Type B pancreatic cell (in vitro differentiated cells): ENCODE measurements at places on chromosomes 7 and 10. TPM values are rescaled to one million over a fixed set of nuclear protein-coding genes. Genes with fewer than 3 reads are reported as not detected.

GRCh38 chr10:4034907-4035598 lies 250.0 kb upstream of the KLF6 start:
- H3K4me3 ChIP-seq, result peak overlapping the region; percentile 65
- no peak for DNase-seq
- peak overlapping the region; percentile 45 for H3K27ac ChIP-seq

DNA sequence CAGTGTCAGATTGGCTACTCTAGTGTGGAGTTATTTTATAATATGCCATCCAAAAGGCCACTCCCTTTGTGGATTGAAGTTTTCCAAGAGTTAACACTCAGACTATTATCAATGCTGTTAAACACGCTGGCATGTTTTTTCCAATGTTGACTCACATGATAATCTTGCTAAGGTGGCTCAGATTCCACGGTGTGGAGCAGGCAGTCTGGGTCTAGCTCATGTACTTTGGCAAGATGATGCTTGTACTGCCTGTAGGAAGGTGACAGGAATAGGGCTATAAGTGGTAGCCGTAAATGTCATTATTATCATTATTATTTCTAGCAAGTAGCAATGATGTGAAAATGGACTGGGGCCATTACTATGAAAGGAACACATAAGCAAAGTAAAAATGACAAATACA lies 79.4 kb upstream of the TBX20 start:
- H3K27ac ChIP-seq, result no peak overlapping the region
- no peaks in the 10 kb centered on the region for H3K36me3 ChIP-seq
- H3K27me3 ChIP-seq, result no peaks in the 10 kb centered on the region

DNA sequence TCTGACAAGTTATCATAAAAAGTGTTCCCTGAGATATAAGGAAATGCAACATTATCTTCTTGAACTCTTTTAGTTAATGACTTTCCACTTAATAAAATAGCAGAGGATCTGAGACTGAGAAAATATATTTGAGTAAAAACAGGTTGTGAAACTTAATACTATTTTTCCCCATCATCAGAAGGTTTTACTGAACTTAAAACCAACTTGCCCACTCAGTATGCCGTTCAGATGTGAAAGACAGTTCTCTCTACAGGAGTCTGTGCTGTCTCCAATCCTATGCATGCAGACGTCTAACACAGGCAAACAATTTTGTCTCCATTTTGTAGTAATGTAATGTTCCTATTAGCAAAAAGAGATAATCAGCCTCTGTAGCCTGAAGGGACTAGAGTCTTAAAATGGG lies 38.2 kb upstream of the CYP2C18 start:
- no peak for DNase-seq
- H3K36me3 ChIP-seq, result no peaks in the 10 kb centered on the region
- H3K4me1 ChIP-seq, result no peaks in the 10 kb centered on the region
- no peaks in the 10 kb centered on the region for H3K27me3 ChIP-seq
- H3K4me3 ChIP-seq, result no peak overlapping the region

DNA sequence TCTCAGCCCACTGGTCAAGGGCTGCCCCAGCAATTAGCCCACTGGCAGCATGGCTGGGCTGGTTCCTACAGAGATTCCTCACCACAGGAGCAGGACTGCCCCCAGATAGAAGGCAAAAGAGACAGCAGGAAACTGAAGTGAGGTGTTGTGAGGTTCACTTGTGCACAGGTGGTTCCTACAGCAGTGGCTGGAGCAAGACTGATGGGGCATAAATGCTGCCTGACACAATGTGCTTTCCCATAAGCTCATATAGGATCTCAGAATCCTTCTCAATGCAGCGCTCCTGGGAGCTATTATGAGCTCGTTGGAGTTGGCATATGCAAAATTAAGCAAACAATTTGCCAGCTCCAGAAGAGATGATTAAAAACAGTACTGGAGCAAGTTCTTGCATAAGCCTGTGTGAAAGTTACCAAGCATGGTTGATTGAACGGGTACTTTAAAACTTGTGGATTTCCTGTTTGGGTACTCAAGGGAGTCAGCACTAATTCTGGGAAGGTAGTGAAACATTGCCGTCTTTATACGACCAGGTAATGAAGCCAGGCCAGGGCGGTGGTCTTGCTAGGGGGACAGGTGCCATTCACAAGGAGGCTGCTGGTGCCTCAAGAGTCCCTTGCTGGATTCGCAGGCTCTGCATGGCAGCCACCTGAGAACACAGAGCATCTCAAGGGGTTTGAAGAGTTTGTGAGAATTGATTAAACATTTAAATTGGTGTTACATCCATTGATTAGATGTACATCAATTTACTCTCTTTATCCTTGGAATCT lies 20.3 kb upstream of the PRKCQ start:
- H3K4me1 ChIP-seq, result no peaks in the 10 kb centered on the region
- H3K36me3 ChIP-seq, result no peaks in the 10 kb centered on the region
- H3K4me3 ChIP-seq, result no peak overlapping the region
- peaks cover 42% of the 10 kb centered on the region for H3K27me3 ChIP-seq
- DNase-seq, result no peak

- peaks cover 4% of the 10 kb centered on the region for H3K4me1 ChIP-seq
- no peak overlapping the region for H3K27ac ChIP-seq
- no peaks in the 10 kb centered on the region for H3K36me3 ChIP-seq
- H3K27me3 ChIP-seq, result no peaks in the 10 kb centered on the region
Observed at GRCh38 chr7:134184767-134185166, 57.6 kb downstream of the LRGUK start.

DNA sequence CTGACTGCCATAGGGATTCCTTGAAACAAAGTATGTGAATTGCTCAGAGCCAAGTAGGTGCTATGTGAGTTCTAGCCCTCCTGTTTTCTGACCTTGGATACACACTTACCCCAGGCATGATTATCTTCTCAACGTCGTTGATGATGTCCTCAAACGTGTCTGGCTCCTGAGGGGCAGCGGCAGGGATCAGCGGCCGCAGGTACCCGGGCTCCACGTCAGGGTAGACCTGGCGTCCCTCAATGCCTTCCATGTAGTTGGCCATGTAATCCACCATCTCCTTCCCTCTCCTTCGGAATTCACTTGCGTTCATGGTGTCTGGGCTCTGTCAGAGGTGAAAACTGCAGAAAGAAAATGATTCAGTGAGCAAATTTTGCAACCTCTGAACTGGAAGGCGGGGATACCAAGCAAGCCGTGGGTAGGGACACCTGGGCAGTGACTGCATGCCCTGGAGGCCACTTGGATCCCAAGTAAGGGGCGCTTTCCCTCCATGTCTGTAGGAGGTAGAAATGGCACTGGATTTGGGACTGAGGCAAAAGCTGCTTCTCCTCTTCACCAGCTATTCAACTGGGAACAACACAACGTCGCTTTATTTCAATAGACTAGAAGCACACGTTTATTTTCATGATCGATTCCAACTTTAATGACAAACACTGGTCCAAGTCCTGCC lies 21.3 kb downstream of the DDC start:
- H3K4me3 ChIP-seq, result no peak overlapping the region
- DNase-seq, result no peak
- H3K27ac ChIP-seq, result no peak overlapping the region

DNA sequence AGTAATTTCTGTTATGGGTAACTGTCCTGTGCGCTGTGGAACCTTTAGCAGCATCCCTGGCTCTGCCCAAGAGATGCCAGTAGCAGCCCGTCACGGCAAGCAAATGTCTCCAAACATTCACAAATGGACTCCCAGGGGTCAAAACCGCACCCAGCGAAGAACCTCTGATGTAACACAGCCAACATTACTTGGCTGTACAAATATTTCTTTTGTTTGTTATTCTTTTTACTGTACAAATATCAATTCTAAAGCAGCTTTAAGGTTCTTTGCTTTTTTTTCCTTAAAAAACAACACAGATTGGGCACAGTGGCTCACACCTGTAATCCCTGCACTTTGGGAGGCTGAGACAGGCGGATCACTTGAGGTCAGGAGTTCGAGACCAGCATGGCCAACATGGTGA lies 182.5 kb downstream of the KMT2E start:
- peaks cover 14% of the 10 kb centered on the region for H3K4me1 ChIP-seq
- H3K36me3 ChIP-seq, result peaks cover 15% of the 10 kb centered on the region
- no peak overlapping the region for H3K4me3 ChIP-seq
- DNase-seq, result no peak
- no peak overlapping the region for H3K27ac ChIP-seq
- H3K27me3 ChIP-seq, result no peaks in the 10 kb centered on the region

DNA sequence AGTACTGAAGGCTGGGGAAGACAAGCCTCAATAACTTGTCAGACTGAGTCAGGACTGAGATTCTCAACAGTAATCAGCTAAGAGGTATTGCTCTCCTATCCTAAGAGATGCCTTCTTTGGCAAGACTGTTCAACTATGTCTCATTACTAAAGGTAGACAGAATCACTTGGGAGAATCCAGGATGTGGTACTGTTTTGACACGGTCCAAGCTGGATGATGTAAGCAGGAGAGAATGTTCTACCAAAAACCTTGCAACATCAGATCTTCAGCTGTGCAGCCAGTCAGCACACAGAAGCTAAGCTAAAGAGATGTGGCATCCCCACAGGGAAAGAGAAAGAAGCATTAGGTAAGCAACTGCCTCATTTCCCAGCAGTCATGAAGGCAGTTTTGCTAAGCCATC lies 391.4 kb downstream of the NRG3 start:
- no peak for DNase-seq
- H3K27me3 ChIP-seq, result peaks cover 7% of the 10 kb centered on the region
- no peaks in the 10 kb centered on the region for H3K4me1 ChIP-seq
- H3K36me3 ChIP-seq, result no peaks in the 10 kb centered on the region
- no peak overlapping the region for H3K4me3 ChIP-seq

GRCh38 chr7:105885387-105886111 lies 9.2 kb upstream of the ATXN7L1 start:
- H3K36me3 ChIP-seq, result no peaks in the 10 kb centered on the region
- no peak for DNase-seq
- H3K27ac ChIP-seq, result no peak overlapping the region
- H3K4me1 ChIP-seq, result peaks cover 13% of the 10 kb centered on the region
- H3K27me3 ChIP-seq, result peaks cover 3% of the 10 kb centered on the region

- H3K36me3 ChIP-seq, result peaks cover 5% of the 10 kb centered on the region
- DNase-seq, result no peak
- H3K4me3 ChIP-seq, result no peak overlapping the region
- H3K27ac ChIP-seq, result no peak overlapping the region
- H3K27me3 ChIP-seq, result no peaks in the 10 kb centered on the region
- H3K4me1 ChIP-seq, result peaks cover 37% of the 10 kb centered on the region
Observed at GRCh38 chr10:124643330-124644009, 100.7 kb downstream of the FAM53B start.

DNA sequence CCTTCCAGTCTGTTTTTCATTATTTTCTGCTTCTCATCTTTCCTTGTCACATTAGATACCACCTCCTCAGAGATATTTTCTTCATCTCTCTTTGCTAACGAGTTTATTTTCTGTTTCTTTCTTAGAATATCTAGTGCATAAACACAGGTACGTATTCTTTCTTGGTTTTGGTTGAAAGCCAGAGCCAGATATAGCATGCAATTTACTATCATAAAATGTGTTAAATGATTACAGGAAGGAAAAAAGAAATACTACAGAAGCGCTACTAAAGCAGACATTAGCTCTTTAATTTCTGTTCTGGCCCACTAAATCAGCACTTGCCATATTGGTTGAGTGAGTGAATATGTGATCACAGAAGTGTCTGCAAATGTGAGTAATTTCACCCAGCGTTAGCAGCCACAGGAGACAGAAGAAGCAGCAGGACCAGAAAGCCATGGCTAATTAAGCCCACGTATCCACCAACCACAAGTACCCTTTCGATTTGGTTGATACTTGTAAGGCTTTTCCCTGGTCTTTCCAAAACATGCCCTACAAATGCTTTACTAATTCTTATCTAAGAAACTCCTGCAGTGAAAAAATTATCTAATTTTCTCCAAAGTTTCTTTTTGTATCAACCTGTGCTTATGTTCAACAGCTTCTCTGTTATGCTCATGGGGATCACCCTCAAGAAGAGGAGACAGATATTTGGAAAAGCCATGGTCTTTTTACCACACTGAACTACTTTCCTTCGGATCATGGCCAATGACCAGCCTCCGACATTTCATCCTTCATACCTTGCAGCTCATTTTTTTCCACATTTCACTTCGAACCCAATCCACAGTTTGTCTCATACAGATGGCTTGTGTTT lies 23.1 kb upstream of the MACC1 start:
- no peak for DNase-seq
- peaks cover 35% of the 10 kb centered on the region for H3K4me1 ChIP-seq
- no peak overlapping the region for H3K27ac ChIP-seq
- H3K36me3 ChIP-seq, result no peaks in the 10 kb centered on the region

- H3K36me3 ChIP-seq, result peaks cover 42% of the 10 kb centered on the region
- H3K4me1 ChIP-seq, result peaks cover 23% of the 10 kb centered on the region
- H3K27me3 ChIP-seq, result peaks cover 26% of the 10 kb centered on the region
- H3K27ac ChIP-seq, result peak overlapping the region; percentile 95
Observed at GRCh38 chr10:17231788-17232187, 3.7 kb downstream of the VIM start.

DNA sequence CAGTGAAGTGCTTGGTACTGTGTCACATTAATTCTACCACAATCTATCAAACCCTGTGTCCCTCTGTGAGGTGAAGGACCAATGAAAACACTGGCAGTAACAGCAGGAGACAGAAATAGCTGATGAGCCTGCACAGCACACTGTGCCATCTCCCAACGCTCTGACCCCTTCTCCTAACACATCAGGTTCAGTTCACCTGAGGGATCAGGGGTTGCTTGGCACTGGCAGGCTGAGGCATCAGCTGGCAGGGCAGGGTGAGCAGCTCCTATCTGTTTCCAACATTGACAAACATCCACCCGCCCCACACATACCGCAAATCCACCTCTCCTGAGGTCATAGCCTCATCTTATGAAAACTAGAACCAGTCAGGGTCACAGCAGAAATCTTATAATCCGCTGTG lies 120.9 kb downstream of the ICA1 start:
- no peaks in the 10 kb centered on the region for H3K27me3 ChIP-seq
- H3K4me3 ChIP-seq, result no peak overlapping the region
- no peaks in the 10 kb centered on the region for H3K36me3 ChIP-seq
- H3K4me1 ChIP-seq, result peaks cover 5% of the 10 kb centered on the region
- no peak overlapping the region for H3K27ac ChIP-seq

- H3K27me3 ChIP-seq, result peaks cover 80% of the 10 kb centered on the region
- DNase-seq, result no peak
- H3K36me3 ChIP-seq, result peaks cover 8% of the 10 kb centered on the region
- peaks cover 27% of the 10 kb centered on the region for H3K4me1 ChIP-seq
Observed at GRCh38 chr10:101773923-101774588, 1.9 kb downstream of the FGF8 start.

GRCh38 chr7:2379821-2380450 lies 23.5 kb upstream of the CHST12 start:
- no peaks in the 10 kb centered on the region for H3K27me3 ChIP-seq
- no peak overlapping the region for H3K4me3 ChIP-seq
- H3K36me3 ChIP-seq, result peaks cover 20% of the 10 kb centered on the region
- no peaks in the 10 kb centered on the region for H3K4me1 ChIP-seq
- H3K27ac ChIP-seq, result no peak overlapping the region

- no peaks in the 10 kb centered on the region for H3K27me3 ChIP-seq
- H3K4me3 ChIP-seq, result no peak overlapping the region
- no peak for DNase-seq
- peaks cover 10% of the 10 kb centered on the region for H3K4me1 ChIP-seq
- no peak overlapping the region for H3K27ac ChIP-seq
Observed at GRCh38 chr10:88136712-88137111, 273.3 kb downstream of the PTEN start.

Gene GIMAP6
- not detected in 2 replicates for total RNA-seq

Gene HOXA10
- 0.29 and 4.9 TPM in 2 replicates for total RNA-seq
